ENCODE measurements at places on chromosomes 16 and 17. TPM values are rescaled to one million over a fixed set of nuclear protein-coding genes. Genes with fewer than 3 reads are reported as not detected.

DNA sequence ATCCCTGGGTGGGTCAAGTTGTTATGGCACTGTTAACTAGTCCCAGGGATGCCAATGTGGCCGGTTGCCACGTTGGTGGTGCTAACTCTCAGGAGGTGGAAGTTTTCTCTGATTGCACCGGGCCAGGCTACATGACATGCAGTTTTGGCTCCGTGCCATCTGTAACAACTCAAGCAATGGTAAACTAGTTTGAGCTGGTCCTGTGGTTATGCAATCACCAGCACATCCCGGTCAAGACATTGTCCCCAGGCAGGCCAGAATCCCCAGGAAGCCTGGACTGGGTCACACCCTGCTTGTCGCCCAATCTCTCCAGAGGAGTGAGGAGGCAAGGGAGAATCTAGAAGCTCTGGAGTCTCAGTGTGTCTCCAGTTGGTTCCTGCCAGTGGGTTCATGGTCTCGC, 10.1 kb upstream of the CCL17 start:
- DNase-seq: no peak

Gene PRSS8
- 75.3 TPM for polyA plus RNA-seq

- DNase-seq: no peak
Measured at GRCh38 chr17:82034371-82035011, 3.0 kb downstream of the DCXR start.

Gene TBC1D3E
- not detected for polyA plus RNA-seq

- DNase-seq: no peak
Measured at GRCh38 chr17:31508288-31509094, 117.0 kb downstream of the RAB11FIP4 start.

GRCh38 chr16:66107661-66108060, 258.8 kb upstream of the CDH5 start:
- DNase-seq: no peak

GRCh38 chr16:27421961-27422740, 20.2 kb downstream of the IL21R start:
- no peak for DNase-seq

All from renal pelvis (tissue), 12 donors.